Natural killer cell treated with Interleukin-12 subunit alpha and Interleukin-12 subunit beta and Interleukin-15 and Interleukin-18, amount 100 ng/mL, for 72 hours (primary cell): ENCODE measurements at places on chromosomes 6 and 20. TPM values are rescaled to one million over a fixed set of nuclear protein-coding genes. Genes with fewer than 3 reads are reported as not detected.

The CENPW gene
- 50.4 TPM for total RNA-seq

GRCh38 chr6:142822842-142823241, 122.1 kb downstream of the HIVEP2 start:
- no peak for DNase-seq

GRCh38 chr6:4316867-4317400, 181.6 kb upstream of the ECI2 start:
- DNase-seq: no peak

- DNase-seq: no peak
Observed at GRCh38 chr6:82017288-82017687, 230.3 kb downstream of the IBTK start.

The MCHR2 gene
- not detected for total RNA-seq
